ENCODE measurements at places on chromosomes 6 and 20.

- no peak for DNase-seq
These were observed 88.2 kb downstream of the GJA1 start for GRCh38 chr6:121523628-121524027.

DNA sequence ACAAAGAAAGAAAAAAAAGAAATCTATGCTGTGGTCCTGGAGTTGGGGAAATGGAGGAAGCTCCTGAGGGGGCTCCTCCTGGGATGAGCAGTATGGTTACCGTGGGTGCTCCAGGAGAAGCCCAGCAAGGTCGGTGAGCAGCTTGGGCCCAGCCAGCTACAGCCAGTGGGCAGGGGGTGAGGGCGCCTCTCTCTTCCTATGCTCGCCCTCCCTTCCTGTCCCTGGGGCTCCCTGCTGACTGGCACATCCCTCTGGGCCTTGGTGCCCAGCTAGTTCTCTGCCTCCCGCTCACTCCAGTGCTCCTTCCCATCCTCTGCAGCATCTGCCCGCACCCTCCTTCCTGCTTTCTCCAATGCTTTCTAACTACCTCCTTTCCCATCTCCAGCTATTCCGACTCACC is 16.6 kb downstream of the CD40 start:
- no peak for DNase-seq

- no peak for DNase-seq
These were observed 85.2 kb downstream of the FKBP5 start for GRCh38 chr6:35603326-35604202.

- DNase-seq, result no peak
These were observed 12.4 kb downstream of the TFB1M start for GRCh38 chr6:155301867-155302266.
